ENCODE measurements at places on chromosomes 13 and 19.

GRCh38 chr13:71082631-71083030 is 784.4 kb downstream of the DACH1 start:
- DNase-seq = no peak

DNA sequence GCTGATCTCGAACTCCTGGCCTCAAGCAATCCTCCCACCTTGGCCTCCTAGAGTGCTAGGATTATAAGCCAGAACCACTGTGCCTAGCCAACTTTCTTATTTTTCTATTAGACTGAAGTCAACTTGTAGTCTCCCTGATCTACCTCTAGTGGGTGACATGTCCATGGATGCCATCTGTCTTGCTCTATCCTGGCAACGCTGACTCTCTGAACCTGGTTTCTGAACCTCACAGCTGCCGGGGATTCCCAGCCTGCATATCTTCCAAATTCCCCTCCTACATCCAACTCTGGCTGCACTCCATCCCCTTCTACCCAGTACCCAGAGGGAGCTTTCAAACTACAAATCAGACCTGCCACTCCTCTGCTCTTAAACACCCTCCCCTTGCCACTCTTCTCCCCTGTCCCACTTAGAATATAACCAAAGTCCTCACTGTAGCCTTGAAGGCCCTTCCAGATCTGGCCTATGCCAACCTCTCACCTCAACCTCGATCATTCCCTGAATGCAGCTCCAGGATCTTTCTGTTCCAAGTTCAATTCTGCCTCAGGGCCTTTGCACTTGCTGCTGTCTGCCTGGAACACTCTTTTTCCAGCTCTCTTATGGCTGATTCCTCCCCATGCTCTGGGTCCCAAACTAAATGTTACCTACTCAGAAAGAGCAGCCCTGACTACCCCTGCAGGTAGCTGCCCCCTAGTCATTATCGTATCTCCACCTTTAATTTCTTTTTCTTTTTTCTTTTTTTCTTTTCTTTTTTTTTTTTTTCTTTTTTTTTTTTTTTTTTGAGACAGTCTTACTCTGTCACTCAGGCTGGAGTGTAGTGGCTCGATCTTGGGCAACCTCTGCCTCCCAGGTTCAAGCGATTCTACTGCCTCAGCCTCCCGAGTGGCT is 2.2 kb downstream of the CLIP3 start:
- no peak for DNase-seq

DNA sequence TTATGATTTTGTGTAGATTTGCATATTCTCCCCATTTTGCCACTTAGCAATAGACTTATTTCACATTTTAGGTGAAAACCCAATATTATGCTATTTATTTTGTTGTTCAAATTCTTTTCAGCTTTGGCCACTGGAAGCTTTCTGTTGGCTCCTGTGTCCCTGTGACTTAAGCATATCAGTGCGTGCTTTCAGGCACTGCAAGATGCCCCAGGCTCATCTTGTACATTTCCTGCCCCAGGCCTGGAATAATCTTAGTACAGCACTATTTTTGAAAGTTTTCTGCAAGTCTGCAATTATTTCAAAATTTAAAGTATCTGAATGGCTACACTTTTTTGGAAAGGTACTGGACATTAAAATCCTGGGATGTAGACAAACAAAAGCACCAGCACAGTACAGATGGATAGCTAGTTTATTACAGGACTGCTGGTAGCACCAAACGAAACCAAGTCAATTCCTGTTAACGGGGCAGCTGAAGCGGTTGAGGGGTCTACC is 3.5 kb upstream of the CCNP start:
- DNase-seq = no peak

DNA sequence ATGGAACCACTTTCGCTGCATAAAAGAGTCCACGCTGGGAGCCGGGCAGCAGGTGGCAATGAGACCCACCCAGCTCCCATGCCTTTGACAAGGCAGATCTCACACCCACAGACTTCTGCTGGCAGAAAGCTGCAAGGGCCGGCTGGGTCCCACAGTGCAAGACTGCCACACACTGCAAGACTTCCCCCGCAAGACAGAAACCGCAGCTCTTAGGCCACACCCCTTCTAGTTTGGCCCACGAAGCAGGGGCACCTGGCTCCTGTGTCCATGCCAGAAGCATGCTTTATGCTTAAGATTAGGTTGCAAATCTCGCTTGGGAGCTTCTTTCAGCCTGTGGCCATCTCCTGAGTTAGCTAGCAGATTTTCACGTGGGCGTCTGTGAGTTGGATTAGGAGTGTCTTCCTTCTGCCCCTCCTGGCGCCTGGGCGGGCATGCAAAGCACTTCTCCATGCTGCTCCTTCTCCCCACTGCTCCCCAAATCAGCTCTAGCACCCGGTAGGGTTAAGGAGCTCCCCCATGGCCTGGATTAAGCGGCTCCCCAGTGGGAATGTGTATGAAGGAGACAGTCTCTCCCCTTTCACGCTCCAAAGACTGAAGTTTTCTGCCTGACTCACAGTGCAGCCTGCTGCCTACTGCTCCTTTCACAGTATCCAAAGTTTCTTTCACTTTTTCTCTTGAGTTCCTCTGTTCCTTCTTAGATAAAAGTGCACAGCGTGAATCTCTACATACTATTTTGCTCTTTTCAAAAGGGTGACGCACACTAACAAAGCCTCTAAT is 17.7 kb downstream of the GPC6 start:
- DNase-seq = no peak

- no peak for DNase-seq
Observed at GRCh38 chr13:105365021-105365550, 1170.4 kb downstream of the EFNB2 start.

GRCh38 chr19:48556163-48556562 is 4.2 kb downstream of the SULT2B1 start:
- no peak for DNase-seq

DNA sequence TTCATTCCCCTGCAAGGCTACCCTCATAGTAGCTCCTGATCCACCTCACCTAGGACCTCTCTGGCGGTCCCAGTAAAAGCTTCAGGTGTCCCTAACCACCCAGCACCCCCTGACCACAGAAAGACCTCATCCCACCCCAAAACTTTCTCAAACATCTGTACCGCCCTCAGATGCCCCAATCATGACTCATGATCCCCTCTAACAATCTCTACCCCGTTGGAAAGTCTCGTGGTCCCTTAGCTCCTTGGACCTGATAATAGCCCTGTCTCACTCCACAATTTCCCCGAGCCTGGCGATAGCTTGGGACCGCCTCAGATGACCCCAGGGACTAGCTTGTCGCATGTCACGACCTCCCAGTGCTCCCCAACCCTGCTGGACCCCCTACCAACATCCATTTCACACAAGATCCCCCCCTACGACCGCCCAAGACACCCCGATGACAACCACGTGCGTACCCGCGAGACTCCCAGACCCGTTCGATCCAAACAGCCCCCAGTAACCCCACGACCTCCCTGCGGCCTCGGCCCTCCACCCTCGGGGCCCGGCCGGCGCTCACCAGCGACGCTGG is 450 bp downstream of the NDUFA11 start:
- peak; percentile 11 for DNase-seq

DNA sequence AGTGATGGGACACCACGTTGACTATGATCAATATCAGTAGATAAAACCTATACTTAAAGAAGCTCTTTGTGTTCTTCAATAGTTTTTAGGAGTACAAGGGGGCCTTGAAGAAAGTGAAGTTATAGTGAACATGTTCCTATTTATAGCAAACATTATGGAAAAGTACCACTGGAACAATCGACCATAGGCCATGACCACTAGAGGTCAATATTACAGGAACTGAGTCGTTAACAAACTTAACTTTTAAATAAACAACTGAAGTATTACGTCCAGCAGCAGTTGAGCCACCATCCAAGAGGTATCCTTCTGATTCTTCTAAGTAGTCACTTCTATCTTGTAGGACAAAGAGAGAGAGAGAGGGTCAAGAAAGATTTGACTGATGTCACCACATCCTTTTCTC is 391.0 kb upstream of the SLITRK5 start:
- no peak for DNase-seq

GRCh38 chr13:49610176-49610575 is 18.1 kb upstream of the ARL11 start:
- no peak for DNase-seq

DNA sequence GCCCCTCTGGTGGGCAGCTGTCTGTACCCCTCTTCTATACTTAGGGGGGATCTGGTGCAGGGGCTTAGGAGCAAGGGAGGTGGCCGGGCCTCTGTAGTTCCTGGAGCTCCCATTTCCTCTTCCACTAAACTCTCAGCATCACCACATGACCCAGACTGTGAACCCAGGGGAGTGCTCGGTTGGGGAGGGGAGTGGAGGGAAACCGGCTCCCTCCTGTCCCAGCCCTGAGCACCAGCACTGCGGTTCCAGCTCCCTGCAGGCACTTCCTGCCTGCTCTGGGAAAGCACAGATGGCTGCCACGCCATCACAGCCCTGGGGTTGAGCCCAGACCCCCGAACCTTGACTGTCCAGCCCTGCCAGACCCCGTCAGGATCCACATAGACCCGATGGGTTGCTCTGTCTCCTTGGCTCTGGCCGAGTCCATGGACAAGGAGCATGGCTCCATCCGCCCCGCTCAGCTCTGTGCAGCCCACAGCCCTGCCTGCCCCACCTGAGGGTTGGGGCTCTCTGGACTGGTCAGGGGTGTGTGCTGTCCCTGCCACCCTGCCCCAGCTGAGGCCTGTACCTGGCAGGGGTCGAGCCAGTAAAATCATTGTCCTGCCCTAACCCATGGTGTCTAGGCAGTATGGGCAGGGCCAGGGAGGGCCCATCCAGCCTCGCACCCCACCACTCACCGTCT is 36.0 kb upstream of the SLC7A10 start:
- no peak for DNase-seq

- DNase-seq = no peak
Observed at GRCh38 chr19:18848878-18849661, 17.3 kb downstream of the UPF1 start.

DNA sequence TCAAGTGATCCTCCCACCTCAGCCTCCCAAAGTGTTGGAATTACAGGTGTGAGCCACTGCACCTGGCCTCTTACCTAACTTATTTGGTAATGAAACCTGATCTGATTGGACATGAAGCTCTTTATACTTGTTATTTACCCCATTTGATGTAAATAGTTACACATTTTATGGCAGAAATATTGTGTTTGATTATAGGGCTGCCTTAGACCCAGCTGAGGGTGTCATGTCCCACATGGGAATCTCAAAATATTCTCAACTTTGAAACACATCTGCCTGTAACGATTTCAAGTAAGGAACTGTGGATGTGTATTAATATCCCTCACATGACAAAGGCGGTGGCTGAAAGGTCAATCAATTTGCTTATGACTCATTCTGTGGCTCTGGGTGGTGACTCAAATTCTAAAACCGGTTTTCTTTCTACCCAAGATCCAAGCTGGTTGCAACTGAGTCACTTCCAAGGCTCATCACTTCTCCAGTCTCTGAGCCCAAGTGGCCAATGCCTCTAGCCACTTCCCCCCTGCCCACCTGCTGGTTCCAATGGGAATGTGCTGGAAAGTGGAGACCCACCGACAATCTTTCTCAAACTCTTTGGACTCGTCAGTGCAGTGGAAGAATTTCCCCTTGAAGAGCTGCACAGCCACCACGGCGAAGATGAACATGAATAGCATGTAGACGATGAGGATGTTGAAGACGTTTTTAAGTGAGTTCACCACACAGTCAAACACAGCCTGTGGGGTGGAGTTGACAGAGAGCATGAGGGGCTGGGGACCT is 110.9 kb downstream of the IER2 start:
- peak; percentile 6 for DNase-seq

GRCh38 chr13:47310401-47310800 is 413.5 kb upstream of the HTR2A start:
- DNase-seq = no peak
